ENCODE measurements at places on chromosomes 11 and 22. TPM values are rescaled to one million over a fixed set of nuclear protein-coding genes. Genes with fewer than 3 reads are reported as not detected.

Gene APBB1
- 40.4 TPM for total RNA-seq

Gene AQP11
- 0.29 TPM for total RNA-seq

Gene BBOX1
- not detected for total RNA-seq

Gene MGAT3
- total RNA-seq, result not detected

Gene FGF19
- total RNA-seq, result not detected

Gene GALNT18
- 5.5 TPM for total RNA-seq

Gene PRG3
- not detected for total RNA-seq

Gene LRRN4CL
- total RNA-seq, result not detected

Gene B4GAT1
- total RNA-seq, result 20.2 TPM

Gene SERPING1
- not detected for total RNA-seq

Gene CREB3L1
- 2.4 TPM for total RNA-seq

Gene CRYBB2
- total RNA-seq, result 0.27 TPM

Gene MMP12
- total RNA-seq, result not detected

Gene TRIM29
- total RNA-seq, result not detected

Gene SPTBN2
- 40.0 TPM for total RNA-seq

Gene KLHL35
- 1.0 TPM for total RNA-seq

Gene PYGM
- 0.27 TPM for total RNA-seq

Gene IFITM10
- total RNA-seq, result not detected

Gene TMPRSS4
- total RNA-seq, result not detected

Gene ANO1
- 0.27 TPM for total RNA-seq

Gene LIPT2
- 2.0 TPM for total RNA-seq

Gene DDIAS
- total RNA-seq, result 15.0 TPM

Gene MOGAT2
- total RNA-seq, result not detected

Gene EP300
- total RNA-seq, result 80.9 TPM

Gene OR52N4
- total RNA-seq, result not detected

Gene BMAL1
- total RNA-seq, result 14.8 TPM

Gene OR5M3
- total RNA-seq, result not detected

Gene OR8A1
- total RNA-seq, result not detected

Gene MS4A3
- total RNA-seq, result not detected

Gene IGLL5
- total RNA-seq, result not detected

Gene PGM2L1
- 33.6 TPM for total RNA-seq

Gene GGTLC3
- total RNA-seq, result not detected

Gene CARD18
- not detected for total RNA-seq

Gene NAALAD2
- 0.66 TPM for total RNA-seq
